ENCODE measurements at places on chromosomes 16 and 17.

DNA sequence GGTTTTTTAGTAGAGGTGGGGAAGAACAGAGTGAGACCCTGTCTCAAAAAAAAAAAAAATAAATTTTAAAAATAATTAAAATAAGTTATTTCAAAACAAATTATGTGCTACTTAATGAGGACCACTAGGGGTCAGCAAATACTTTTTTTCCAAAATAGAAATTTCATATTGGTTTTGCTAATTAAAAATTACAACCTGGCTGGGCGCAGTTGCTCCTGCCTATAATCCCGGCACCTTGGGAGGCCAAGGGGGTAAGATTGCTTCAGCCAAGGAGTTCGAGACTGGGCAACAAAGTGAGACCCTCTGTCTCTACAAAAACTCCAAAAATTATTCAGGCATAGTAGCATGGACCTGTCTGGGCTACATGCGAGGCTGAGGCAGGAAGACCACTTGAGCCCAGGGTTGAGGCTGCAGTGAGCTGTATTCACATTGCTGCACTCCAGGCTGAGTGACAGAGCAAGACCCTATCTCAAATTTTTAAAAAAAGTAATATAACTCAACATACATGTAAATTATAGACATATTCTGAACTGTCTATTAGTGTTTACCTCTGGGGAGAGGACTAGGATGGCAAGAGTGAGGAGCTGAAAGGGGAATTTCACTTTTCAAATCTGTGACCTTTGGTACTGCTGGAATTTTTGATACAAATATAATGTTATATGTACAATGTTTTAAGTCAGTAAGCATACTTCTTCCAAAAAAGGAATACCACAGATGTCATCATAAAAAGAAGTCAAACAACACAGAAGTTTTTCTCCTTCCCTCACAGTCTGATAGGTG is 8.1 kb downstream of the MEIOB start:
- peak; percentile 51 for DNase-seq

DNA sequence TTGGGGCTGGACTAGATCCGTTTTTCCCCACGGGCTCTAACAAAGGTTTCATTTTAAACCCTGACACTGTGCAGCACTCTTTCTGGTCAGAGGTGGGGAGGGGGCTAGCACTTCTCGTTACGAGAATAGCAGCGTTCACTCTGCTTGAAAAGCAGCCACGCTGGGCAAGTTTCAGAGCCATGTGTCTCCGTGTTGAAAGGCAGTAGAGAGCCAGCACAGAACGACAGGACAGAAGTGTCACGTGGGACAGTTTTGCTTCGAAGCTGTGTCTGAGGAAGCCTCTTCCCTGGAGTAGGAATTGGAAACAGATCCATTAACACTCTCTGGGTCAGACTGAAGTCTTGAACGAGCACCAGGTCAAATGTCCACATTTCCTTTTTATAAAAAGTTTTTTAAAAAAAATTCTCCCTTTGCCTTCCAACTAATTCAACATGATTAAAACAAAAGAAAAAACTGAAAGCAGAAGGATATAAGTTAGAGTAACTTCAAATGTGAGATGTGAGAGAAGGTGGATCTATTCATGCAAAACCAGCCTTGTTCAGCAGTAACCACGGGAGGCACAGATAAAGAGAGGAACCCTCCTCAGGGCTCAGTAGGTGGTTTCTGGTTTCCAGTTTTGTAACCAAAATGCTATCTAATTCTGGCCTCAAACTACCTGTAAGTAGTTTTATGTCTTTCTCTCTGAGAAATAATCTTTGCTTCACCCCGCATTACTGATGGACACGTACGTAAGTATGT is 65.0 kb downstream of the SMG6 start:
- DNase-seq: no peak

DNA sequence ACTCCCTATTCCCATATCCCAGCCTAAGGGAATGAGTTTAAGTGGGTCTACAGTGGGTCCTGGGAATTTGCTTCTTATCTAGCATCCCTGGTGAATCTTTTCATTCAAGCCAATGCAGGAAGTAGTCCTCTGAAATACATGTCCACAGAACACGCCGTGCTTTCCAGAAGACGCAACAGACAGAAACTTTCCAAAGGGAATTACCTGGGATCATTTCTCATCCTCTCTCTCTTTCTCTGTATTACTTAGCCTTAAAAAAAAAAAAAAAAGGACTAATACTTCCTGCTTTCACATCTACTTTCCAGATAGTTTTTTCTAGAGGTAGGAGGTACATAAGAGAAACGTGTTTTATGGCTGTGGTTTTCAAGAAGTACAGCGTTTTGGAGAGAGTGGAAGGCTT is 499.0 kb downstream of the MAF start:
- DNase-seq: no peak

GRCh38 chr17:33977729-33978514 is 277.2 kb upstream of the CCL2 start:
- DNase-seq: no peak

GRCh38 chr17:69818467-69818866 is 256.6 kb upstream of the KCNJ16 start:
- DNase-seq: no peak

- no peak for DNase-seq
Measured at GRCh38 chr17:53909802-53910201, 87.1 kb downstream of the KIF2B start.

- DNase-seq: no peak
Measured at GRCh38 chr17:83151056-83151441, 71.6 kb downstream of the METRNL start.

DNA sequence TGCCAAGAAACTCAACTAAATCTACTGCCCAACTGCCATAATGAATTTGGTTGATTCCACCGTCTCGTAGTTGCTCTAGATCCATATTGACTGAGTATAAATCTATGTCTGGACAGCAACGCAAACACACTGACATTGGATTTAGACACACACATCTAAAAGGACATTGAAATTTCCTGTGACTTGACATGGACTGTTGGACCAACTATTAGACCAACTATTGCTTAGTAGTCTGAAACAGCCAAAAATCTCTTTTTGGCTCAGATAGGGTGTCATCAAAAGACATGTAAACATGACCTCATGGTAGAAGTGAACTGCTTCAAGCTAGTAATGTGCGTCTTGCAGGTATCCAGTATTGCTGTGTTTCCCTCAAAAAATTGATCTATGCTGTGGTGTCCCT is 31.3 kb downstream of the KIAA0513 start:
- no peak for DNase-seq

GRCh38 chr16:22317001-22317530 is 19.9 kb downstream of the POLR3E start:
- no peak for DNase-seq

- no peak for DNase-seq
Measured at GRCh38 chr16:64392456-64392855, 729.4 kb downstream of the CDH11 start.

- no peak for DNase-seq
Measured at GRCh38 chr16:1442697-1443096, 1.7 kb downstream of the CCDC154 start.

GRCh38 chr17:50603340-50603739 is 31.3 kb upstream of the ABCC3 start:
- no peak for DNase-seq

GRCh38 chr16:3577302-3577752 is at the start of gene NLRC3:
NLRC3 (minus strand) TSS chr16:3577403; CDS start chr16:3565036, 12,367 bp downstream.
- no peak for DNase-seq

DNA sequence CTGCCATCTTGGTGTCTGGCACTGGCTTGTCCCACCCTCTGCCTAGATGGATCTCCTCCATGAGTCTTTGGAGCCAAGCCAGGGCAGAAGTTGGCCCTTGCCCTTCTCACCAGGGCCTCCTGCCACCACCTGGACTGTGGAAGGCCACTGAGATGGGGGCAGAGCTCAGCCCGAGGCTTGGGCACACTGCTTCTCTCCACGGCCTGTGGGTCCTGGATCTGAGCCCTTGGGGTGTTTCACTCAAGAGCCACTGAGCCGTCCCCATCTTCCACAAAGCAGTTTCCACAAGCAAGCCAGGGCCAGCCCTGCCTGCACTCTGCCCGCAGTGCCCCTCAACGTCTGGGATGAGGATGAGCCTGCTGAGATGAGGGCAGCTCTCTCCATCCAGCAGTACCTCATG is 16.7 kb upstream of the CD300A start:
- no peak for DNase-seq

Measured in epithelial cell of esophagus (primary cell).